K562 (cell line): ENCODE measurements at places on chromosomes 2 and 18. TPM values are rescaled to one million over a fixed set of nuclear protein-coding genes. Genes with fewer than 3 reads are reported as not detected.

DNA sequence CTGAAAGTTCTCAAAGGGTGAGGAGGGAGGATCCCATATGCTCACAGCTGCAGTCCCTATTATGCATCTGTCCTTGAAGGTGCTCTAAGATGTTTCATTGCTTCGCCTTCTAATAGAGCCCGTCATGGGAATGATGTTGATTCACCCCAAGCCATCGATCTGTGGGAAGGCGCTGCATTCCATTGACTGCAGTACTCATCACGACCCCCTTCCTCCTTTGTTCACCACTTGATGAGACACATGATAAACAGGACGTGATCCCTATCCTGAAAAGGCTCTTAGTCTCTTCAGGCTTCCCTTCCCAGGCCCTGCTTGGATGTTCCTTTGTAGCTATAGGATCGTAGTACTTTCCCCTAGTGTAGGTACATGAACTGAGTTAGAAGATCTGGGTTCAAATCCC, 181.8 kb downstream of the AGPS start:
- H3K27ac ChIP-seq = no peak overlapping the region
- H3K36me3 ChIP-seq = no peaks in the 10 kb centered on the region
- no peaks in the 10 kb centered on the region for H3K4me1 ChIP-seq
- DNase-seq = no peak

- H3K27me3 ChIP-seq = no peaks in the 10 kb centered on the region
- no peak for DNase-seq
- peak overlapping the region; percentile 34; the same call in 1 of the 3 replicates for H3K27ac ChIP-seq
- H3K4me1 ChIP-seq = no peaks in the 10 kb centered on the region; the same call in 1 of the 3 replicates
Observed at GRCh38 chr2:203327582-203327900, 653 bp upstream of the ABI2 start.

- no peaks in the 10 kb centered on the region for H3K4me1 ChIP-seq
- no peak for DNase-seq
- H3K27me3 ChIP-seq = no peaks in the 10 kb centered on the region
- no peak overlapping the region for H3K27ac ChIP-seq
- no peak overlapping the region for H3K4me3 ChIP-seq
Observed at GRCh38 chr2:5444168-5444567, 248.0 kb upstream of the SOX11 start.

- H3K27ac ChIP-seq = no peak overlapping the region
- H3K4me1 ChIP-seq = no peaks in the 10 kb centered on the region
Observed at GRCh38 chr2:153939124-153939796, 67.5 kb downstream of the GALNT13 start.

The SLC16A14 gene
- not detected in 2 replicates for polyA plus RNA-seq
